Motor neuron (in vitro differentiated cells): ENCODE measurements at places on chromosomes 16 and 17.

DNA sequence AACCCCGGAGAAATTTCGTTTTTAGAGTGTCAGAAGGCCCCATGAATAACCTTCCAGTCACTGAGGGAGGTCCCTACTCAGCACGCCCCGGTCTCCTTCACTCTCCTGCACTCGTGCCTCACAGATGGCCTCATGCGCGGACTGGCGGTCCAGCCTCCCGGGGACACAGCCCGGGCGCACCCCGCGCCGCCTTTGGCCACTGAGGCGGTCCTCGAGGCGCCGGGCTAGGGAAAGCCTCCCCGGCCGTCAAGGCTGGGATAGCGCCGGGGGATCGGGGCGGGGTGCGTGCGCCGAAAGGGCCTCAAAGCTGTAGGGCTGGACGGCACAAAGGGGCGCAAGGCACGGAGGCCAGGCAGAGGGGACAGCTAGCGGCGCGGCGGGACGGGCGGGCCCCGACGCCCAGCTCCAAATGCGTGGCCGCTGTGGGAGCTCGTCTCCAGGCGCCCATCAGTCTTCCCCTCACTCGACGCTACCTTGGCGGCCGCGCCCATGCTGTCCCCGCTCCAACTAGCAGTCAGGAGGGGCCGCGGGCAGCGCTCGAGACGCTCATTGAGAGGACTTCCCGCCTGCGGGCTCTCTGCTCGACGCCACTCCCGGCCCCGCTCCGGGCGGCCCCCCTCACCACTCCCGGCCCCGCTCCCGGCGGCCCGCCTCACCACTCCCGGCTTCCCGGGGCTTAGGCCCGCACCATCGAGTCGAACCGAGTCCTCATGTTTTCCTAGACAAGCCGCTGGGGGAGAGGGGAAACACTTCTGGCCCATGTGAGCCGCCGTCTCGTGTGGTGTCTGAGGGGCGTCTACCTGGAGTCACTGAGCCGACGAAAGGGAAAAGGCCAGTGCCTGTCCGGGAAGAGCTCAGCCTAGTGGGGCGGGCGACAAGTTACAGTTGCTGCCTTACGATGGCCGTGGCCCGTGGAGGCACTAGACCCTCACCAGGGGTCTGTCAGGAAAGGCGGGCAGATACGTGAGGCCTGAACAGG, at the start of gene USP6:
Gene USP6, plus strand, starts transcription at position 360 of the 979 bp plus-strand sequence. CDS start 14,336 bp downstream, outside the sequence.
- ATAC-seq: no peak

GRCh38 chr17:69228576-69228975, at the start of gene ABCA10:
TSS of gene ABCA10 (minus strand) at chr17:69228824. CDS start at chr17:69225358, 3,466 bp downstream.
- ATAC-seq: no peak

- no peak for ATAC-seq
These were observed 18.6 kb downstream of the AP2B1 start for GRCh38 chr17:35605678-35606077.

DNA sequence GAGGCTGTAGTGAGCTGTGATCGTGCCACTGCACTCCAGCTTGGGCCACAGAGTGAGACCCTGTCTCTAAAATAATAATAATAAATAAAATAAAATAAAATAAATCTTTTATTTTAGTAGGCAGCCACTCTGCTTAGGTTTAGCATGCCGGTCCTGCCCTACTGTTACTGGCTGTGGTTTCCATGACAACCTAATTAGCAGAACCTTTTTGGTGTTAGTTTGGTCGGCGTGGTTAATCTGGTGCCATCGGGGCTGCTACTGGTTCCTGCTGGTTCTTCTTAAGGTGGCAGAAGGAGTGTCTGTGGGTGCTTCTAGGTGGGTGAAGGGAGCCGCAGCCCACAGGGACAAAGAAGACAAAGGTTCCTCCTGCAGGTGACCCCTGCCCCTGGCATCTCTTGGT, 37.8 kb upstream of the CBX4 start:
- ATAC-seq: no peak

DNA sequence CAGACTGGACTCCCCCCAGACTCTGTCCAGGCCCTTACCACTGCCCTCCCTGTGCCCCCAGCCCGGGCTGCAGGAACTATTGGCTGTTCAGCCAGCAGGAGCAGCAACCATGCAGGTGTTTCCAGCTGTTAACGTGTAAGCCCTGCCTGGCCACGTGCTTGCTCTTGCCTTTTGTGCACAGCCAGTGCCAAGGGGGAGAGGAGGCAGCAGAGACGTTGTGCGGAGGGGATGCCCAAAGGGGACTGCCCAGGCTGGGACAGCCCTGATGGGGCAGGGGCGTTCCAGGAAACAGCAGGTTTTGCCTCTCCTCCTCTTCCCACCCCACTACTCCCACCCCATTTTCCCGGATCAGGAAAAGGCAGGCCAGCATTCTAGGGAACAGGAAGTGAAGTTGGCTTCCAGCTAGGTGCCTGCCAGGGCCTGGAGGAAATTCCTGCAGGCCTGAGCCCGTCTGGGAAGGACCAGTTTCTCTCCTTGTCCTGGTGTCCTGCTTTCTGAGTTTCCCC, 16.7 kb upstream of the LASP1NB start:
- ATAC-seq: no peak

- no peak for ATAC-seq
These were observed 73.6 kb upstream of the HAS3 start for GRCh38 chr16:69031877-69032301.

GRCh38 chr17:30379303-30379902, 676 bp downstream of the CPD start:
- ATAC-seq: peak; percentile 2

GRCh38 chr16:56094231-56094630, 97.1 kb upstream of the GNAO1 start:
- ATAC-seq: peak; percentile 28

DNA sequence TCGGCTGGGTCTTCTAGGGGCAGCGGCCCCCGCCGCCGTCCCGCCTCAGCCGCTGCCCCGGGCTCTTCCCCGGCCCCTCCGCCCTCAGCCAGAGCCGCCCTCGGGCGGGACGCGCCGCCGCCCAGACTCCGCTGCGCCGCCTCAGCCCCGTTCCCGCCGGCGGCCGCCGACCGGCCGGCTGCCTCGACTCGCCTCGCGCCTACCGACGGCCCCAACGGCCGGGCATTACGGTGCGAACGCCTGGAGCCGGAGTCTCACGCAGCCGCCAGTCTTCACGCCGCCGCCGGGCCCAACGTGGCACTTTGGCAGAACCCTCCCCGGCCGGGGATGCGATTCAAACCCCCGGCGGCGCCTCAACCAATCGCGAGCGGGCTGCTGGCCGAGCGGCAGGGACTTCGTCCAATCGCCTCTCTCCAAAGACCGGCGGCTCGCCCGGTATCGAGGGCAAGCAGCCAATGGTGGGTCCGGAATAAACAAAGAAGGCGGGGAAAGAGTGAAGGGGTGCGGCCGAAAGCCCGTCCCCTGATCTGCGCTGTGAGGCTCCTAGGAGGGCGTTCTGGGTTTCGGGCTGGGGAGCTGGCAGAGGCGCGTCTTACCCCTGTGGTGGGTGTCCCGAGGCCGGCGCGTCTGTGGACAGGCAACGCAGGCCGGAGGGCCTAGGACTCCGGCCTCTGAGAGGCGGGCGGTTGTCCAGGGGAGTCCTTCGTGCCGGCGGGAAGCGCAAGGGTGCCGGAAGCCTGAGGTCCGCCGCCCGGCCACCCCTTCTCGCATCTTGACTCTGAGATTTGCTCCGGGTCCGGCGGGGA, at the start of gene CDR2:
Gene CDR2, minus strand, starts transcription at position 309 of the 806 bp plus-strand sequence. CDS start 310 bp downstream, outside the sequence.
- peak; percentile 96 for ATAC-seq

- no peak for ATAC-seq
These were observed 23.6 kb downstream of the CNTROB start for GRCh38 chr17:7955414-7956227.

GRCh38 chr16:14378689-14379467, 251.2 kb downstream of the PARN start:
- ATAC-seq: no peak
